ENCODE measurements at places on chromosomes 4 and X. TPM values are rescaled to one million over a fixed set of nuclear protein-coding genes. Genes with fewer than 3 reads are reported as not detected.

DNA sequence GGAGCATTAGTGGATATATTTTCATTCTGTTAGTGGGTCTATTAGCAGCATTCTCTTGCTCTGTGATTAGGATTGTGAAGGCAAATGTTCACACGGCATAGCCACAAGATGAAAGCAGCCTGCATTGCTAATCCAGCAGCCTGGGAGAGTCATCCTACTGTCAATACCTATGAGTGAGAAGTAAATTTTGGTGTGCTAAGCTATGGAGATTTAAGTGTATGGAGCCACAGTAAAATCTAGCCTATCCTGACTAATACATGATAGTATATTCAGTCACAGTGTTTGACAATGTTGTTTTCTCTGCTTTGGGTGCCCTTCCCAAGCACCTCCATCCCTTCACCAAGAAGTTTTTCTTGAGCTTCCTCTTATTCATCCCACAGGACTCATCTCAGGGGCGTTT is 47.2 kb upstream of the TMPRSS11F start:
- DNase-seq = no peak

DNA sequence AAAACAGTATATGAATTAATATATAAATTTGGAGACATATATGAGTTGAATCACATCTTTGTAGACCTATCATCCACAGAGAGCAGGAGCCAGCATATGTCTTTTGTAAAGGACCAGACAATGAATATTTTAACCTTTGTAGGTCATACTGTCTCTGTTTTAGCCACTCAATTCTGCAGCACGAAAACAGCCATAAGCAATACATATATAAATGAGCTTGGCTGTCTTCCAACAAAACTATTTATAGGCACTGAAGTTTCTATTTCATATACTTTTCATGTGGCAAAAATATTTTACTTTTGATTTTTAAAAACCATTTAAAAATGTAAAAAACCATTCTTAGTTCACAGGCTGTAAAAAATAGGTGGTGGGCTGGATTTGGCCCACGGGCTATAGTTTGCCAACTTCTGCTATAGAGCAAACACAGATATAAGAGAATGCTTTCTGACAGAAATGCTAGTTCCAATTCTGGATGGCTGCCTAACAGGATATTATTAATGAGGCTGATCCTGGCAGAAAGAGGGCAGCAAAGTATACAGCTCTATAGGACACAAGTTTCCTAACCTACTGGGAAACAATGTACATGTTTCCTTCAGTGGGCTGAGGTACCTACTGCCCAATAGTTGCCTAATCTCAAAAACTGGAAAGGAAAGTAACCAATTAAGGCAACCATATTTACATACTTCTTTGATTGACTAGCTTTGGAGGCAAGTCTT is 58.1 kb upstream of the UCP1 start:
- no peak for DNase-seq

DCAF4L1 gene
- under 0.01 TPM for total RNA-seq

ETDB gene
- not detected for total RNA-seq

CXCL11 gene
- not detected for total RNA-seq

CLDN24 gene
- total RNA-seq = not detected

Data from occipital lobe (tissue), 3 donors.